ENCODE measurements at places on chromosomes 4 and X.

GRCh38 chr4:93693141-93693540, 135.4 kb upstream of the ATOH1 start:
- DNase-seq, result no peak

- no peak for DNase-seq
Measured at GRCh38 chrX:15451913-15452312, 41.2 kb downstream of the PIR start.

DNA sequence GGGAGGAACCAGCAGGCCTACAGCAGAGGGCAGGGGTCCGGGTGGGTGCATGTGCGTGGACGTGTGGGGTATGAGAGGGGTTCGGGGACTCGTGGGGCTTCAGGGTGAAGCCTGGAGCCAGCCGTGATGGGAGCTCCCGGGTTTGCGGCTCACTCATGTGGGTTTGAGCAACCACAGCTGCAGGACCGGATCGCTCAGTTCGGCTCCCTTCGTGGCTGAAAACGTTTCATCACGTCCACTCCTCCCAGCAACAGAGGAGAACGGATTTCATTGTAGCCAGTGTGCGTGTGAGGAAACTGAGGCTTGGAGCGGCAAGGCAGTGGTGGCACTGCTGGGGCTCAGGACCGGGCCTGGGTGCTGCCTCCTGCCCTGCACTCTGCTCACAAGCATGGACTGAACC, 10.6 kb downstream of the BGN start:
- no peak for DNase-seq

DNA sequence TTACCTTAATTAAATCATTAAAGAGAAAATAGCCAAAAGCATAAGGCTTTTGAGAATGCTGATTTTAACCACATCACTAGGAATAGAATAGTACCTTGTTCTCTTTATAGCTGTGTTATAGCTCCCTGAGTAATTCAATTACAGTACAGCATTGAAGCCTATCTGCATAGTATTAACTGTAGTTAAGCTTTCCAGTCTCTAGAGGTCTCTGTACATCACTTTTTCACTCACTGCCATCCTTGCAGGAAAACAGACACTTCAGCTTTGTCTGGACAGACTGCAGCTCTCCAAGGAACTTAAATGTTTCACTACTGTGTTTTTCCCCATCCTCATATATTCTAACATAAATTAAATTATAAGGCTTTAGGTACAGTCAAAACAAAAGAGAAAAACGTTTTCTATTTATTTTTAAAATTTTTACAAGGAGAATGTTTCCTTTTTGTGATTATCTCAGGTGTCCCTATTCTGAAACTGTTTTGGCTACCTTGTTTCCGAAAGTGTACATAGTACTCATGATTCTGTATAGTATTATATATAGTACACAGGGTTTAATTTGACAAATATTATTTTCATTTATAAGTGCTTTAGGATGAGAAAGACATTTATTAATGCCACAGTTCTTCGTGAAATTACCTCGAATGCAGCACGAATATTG, 407.9 kb downstream of the PCDH18 start:
- no peak for DNase-seq

- DNase-seq, result peak; percentile 97
Measured at GRCh38 chr4:82373816-82374625, at the start of gene HNRNPD. Gene HNRNPD (minus strand): TSS chr4:82373991. CDS start chr4:82373678, 313 bp downstream.

DNA sequence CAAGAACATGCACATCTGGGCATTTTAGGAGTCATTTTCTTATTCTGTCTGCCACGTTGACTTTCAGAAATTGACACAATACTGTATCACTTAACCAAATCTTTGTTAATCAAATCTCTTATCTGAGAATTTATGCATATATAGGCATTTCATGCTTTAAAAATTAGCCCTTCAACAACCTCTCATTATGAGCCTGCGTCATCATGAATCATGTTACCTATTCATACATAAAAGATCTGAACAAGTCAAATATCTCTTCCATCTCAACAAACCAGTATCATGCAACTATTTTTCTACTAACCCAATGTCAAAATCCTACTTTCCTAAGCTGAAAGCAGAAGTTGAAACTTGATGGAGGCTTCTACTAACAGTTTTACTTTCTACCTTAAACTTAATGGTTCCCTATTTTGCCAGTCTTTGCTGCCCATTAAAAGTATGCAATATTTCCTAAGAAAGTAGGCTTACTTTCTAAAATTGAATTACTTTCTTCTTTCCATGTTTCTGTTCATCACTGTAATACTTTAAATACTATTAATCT, 1.8 kb downstream of the ADAM29 start:
- DNase-seq, result no peak

DNA sequence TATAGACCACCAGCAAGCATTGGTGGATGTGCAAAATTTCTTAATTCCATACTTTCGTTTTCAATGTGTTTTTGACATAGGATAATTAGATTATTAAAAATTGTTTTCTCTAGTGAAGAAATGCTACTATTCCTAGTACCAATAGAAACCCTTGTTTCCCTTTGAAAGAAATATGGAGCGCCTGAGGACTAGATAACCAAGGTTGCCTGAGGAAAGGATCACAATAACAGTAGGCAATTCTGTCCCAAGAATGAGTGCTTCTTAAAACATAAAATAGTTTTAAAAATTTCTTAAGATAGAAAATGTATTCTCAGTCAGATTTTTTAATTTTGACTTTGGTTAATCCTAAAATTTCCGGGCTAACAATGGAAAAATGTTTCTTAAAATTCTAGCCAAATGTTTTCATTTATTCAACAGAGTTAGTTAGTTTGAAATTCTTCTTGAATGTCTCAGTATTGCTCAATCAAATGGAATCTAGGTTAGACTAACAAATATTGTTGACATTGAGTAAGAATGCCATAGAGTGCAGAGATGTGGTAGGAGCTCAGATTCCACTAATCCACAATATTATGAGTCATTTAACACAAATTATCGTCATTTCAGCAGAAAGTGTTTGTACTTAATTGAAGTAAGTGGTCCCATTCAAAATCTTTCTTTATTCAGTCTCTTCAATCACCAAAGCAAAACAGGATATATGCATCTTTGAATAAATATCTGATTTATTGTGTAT, 666.0 kb downstream of the GRID2 start:
- no peak for DNase-seq

DNA sequence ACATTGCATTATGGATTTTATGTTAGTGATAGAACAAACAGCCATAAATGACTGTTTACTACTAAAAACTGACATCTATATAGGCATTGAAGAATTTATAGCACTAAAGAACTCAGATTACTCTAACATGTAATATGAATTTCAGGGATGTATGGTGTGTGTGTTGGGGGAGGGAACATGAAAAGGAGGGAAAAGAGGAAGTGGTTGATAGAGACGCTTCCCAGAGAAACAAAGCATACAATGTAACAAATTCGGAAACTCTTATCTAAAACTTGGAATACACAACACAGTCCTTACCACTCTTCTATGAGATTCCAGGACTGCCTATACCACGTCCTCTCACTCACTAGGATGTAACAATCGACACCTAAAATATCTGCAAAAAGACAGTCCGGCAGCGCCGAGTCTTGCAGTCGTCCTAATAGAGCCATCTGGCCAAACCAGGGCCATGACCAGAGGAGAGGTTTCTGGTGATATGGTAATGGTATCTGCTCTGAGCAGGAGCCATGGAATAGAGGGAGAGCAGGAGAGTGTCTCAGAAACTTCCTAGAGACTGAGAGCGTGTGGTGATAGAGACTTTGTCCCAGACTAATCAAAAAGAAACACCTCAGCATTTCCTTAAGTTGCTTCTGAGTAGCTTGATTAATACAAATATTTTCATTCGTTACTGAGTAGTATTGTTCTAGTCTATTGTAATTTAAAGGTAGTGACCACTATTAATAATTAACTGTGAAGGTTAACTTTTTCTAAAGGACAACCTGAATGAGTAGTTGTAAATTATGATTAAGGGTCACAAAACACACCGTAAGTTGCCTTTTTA, 251.9 kb upstream of the ETNPPL start:
- DNase-seq, result no peak

GRCh38 chrX:13761606-13762414, 27.3 kb downstream of the OFD1 start:
- DNase-seq, result no peak

DNA sequence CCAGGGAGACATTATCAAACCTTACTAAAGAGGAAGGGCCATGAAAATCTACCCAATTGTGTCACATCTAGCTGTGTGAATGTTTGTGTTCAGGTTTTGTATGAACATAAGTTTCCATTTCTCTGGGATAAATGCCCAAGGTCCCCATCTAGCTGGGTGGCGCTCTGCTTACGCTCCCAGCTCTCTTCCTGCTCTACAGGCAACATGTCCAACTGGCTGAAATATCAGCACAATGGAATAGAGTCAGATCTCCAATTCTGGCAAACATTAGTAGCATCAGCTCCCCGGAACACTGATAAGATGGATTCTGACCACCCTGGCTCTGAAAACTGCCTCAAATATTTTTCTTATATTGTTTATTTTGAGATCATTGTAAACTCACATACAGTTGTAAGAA, 74.8 kb downstream of the IRF2 start:
- DNase-seq, result no peak

DNA sequence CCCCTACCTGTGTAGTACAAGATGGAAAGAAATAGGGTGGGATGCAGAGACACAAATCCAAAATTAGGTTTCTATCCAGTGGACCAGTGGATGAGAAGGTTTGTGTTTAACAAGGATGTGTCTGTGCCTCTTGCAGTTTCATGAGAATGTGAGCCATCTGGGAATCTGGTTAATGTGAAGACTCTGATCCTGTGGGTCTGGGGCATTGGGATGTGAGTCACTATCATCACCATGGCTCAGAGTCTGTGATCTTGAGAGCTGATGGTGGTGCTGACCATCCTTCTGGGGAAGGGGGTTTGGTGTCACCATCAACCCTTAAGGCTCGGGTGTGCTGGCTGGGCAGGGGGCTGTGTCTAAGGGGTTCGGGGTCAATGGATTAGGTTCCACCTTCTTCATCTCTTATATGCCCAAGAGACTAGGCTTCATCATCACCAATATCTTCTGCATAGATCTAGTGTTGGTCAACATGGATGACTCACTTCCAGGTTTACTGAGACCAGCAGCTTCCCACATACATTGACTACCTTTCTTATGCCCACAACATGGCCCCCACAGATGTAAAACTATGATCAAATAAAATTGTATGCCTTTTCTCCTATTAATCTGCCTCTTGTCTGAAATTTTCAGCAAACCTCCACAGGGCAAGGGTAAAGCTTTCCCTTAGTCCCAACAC, 65.7 kb upstream of the MID1 start:
- no peak for DNase-seq

GRCh38 chr4:171846232-171846631, 33.0 kb downstream of the GALNTL6 start:
- no peak for DNase-seq

GRCh38 chr4:13543032-13543838, 1.1 kb downstream of the NKX3-2 start:
- no peak for DNase-seq

GRCh38 chr4:54527532-54527931, 130.2 kb upstream of the KIT start:
- no peak for DNase-seq

- DNase-seq, result no peak
Measured at GRCh38 chr4:147340111-147340510, 140.8 kb upstream of the EDNRA start.

DNA sequence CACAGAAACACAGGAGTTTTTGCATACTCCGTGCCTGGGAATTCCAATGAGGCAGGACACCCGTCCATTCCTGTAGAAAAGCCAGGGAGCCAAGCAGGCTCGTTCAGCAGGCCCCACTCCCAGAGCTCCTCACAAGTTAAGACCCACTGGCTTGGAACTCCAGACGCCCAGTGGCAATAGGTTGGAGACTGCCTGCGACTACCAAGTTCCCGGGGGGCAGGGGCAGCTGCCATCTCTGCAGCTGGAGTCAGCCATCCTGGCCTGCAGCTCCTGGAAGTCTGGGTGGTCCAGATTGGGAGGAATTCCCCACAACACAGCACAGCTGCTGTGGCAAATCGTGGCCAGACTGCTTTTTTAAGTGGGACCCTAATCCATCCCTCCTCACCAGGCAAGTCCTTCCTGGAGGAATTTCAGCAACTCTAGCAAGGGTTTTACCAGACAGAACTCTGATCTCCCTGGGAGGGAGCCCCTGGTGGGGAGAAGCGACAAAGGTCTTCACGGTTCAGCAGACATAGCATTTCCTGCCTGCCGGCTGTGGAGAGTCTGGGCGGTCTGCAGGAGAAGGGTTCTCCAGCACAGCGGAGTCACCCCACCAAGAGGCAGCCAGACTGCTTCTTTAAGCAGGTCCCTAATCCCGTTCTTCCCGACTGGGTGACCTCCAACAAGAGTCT, 231.9 kb downstream of the STPG2 start:
- DNase-seq, result no peak

DNA sequence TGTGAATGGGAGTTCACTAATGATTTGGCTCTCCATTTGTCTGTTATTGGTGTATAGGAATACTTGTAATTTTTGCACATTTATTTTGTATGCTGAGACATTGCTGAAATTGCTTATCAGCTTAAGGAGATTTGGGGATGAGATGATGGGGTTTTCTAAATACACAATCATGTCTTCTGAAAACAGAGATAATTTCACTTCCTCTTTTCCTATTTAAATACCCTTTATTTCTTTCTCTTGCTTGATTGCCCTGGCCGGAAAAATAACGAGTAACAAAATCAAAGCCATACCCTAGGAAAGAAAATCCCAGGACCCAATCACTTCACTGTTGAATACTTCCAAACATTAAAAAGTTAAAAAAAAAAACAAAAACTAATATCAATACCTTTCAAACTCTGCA, 67.7 kb upstream of the UGT2B4 start:
- no peak for DNase-seq

All from CD4-positive, alpha-beta T cell treated with Interferon gamma for 1 hour (primary cell).